Stimulated activated naive CD8-positive, alpha-beta T cell treated with anti-CD3 and anti-CD28 coated beads, Interleukin-15, Interleukin-2, amounts not matched to agents 100 U/mL and 50 U/mL, for 24 hours (primary cell): ENCODE measurements at places on chromosomes 4 and X.
A peak's percentile ranks its signal among the peaks of the same experiment; 100 is the strongest.

GRCh38 chrX:49232525-49232924, 615 bp downstream of the CACNA1F start:
- no peak for DNase-seq

GRCh38 chr4:41134581-41134980, 79.8 kb downstream of the APBB2 start:
- no peak for DNase-seq

- no peak for DNase-seq
Measured at GRCh38 chr4:173253561-173253960, 80.6 kb downstream of the HMGB2 start.

GRCh38 chr4:165204462-165204830, 2.9 kb upstream of the KLHL2 start:
- DNase-seq: peak; percentile 21

GRCh38 chr4:141435446-141436225, 200.7 kb upstream of the IL15 start:
- DNase-seq: no peak

GRCh38 chrX:10620121-10620699, at the start of gene MID1:
Gene MID1, minus strand, starts transcription at chrX:10620585. Its CDS starts 53,038 bp downstream, at chrX:10567547.
- DNase-seq: peak; percentile 3

DNA sequence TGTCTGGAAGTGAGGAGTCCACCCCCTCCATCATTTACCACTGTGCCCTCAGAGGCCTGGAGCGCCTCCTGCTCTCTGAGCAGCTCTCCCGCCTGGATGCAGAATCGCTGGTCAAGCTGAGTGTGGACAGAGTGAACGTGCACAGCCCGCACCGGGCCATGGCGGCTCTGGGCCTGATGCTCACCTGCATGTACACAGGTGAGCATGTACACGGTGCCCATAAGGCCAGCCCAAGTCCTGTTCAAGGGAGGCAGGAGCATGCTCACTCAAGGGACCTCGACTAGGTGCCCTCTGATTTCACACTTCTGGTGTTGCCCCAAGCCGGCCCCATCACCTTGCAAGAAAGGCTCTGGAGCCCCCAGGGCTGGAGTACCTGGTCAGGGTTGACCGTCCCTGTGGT, 13.4 kb upstream of the MSANTD1 start:
- DNase-seq: no peak

- no peak for DNase-seq
Measured at GRCh38 chr4:7924163-7924562, 15.5 kb downstream of the AFAP1 start.

GRCh38 chr4:65724973-65725372, 54.7 kb upstream of the EPHA5 start:
- no peak for DNase-seq

DNA sequence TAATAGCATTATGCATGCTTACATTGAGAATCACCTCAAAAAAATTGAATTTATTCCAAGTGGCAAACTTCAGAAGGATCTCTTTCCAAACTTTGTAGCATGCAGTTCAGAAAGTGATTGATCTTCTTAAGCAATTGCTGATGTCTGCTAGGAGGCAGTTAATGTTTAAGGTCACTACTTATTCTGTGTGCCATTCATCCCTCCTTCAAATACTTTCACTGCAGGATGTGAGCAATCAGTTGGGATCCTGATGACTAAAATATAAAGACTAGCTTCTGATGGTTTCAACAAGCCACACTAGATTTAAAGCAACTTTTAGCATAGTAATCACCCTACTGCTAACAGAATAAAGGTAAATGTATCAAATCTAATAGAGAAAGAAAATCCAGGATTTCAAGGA, 414.1 kb downstream of the ADGRL3 start:
- DNase-seq: no peak

- DNase-seq: no peak
Measured at GRCh38 chrX:121103381-121103780, 56.0 kb downstream of the GLUD2 start.

DNA sequence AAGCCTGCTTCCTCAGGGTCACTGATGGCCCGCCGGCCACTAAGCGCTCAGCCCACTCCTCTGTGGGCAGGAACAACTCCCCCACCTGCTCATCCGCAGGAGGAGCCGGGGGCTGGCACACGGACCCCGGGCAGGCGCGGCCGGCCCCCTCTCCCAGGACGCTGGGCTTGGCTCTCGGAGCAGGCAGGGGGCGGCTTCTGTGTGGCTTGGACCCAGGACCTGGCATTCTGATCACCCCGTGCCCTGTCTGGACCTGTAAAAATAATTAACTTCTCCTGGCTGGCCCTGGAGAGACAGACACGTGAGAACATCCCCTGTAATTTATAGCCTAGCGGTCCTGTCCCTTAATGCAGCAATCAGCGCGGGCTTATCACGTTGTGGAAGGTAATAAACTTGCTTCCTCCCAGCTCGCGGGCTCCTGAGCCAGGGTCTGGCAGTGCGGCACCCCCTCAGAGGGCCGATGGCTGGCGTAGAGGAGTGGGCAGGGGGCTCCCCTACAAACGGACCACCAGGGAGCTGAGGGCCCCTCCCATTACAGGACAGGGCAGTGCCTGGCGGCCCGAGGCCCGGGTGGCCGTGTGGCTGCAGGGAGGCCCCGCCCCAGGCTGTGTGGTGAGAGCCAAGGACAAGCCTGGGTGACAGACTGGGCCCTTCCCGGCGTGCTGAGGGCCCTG, 84.5 kb upstream of the NKX1-1 start:
- no peak for DNase-seq

DNA sequence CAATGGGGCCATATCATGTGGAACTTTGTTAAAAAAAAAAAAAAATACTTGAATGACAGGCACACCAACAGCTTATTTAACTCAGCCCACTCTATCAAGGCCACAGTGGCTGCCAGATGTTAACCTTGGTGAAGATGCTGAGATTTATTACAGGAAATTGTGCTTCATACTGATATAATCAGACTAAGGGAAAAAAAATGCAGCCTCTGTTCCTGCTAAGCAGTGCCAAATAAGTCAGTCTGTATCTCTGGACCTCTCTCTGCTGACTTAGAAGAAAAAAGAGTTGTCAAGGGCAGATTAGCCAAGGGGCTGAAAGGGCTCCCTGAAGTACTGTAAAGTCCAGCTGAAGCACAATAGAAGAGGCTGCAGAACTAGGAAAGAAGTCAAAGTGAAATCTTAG, 677.7 kb upstream of the HTR2C start:
- no peak for DNase-seq

DNA sequence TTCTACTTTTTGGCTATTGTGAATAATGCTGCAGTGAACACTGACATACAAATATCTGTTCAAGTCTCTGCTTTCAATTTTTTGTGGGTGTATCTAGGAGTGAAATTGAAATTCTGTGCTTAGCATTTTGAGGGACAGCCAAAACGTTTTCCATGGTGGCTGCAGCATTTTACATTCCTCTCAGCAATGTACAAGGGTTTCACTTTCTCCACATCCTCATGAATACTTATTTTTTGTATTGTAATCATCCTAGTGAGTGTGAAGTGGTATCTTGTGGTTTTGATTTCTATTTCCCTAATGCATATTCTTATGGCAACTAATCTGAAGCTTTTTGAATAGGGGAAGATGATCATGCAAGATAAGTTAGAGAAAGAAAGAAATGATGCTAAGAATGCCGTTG, 40.3 kb downstream of the HSPA4L start:
- DNase-seq: no peak

GRCh38 chr4:148445071-148445859, 3.1 kb upstream of the NR3C2 start:
- peak; percentile 69 for DNase-seq

DNA sequence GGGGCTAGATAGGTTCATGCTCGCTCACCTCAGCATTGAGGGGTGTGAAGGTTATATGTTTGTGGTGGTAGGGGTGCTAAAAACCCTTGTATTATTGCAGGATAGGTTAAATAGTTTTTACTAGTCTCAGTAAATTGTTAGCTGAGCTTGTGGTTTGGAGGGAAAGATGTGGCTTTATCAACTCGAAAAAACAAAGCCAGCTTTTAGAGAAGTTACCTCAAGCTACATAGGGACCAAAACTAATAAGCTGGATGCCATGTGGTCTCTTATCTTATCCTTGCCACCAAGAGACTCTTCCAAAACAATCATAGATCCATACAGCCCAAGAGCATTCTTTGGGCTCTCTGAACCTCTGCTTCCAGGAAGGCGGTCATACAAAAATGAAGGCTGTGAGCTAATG, 29.2 kb downstream of the MSN start:
- DNase-seq: no peak

DNA sequence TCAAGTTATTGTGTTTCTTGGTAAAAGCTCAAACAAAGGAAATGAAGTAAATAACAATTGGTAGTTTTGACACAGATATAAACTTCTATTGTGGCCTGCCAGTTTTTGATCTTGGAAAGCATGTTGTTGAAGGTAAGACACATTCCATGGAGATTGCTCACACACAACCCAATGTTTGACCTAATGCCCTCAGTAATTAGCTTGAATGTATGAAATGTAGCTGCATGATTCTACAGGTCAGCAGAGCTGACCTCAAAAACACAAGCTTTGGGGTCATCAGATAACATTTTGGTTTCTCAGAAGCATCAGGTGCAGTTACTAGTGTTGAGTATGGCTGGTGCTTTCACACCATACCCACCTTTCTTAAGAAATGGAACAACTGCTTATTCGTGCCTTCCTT, 16.5 kb downstream of the GPR173 start:
- DNase-seq: no peak

GRCh38 chr4:183483997-183484396, 20.9 kb upstream of the ING2 start:
- DNase-seq: no peak

DNA sequence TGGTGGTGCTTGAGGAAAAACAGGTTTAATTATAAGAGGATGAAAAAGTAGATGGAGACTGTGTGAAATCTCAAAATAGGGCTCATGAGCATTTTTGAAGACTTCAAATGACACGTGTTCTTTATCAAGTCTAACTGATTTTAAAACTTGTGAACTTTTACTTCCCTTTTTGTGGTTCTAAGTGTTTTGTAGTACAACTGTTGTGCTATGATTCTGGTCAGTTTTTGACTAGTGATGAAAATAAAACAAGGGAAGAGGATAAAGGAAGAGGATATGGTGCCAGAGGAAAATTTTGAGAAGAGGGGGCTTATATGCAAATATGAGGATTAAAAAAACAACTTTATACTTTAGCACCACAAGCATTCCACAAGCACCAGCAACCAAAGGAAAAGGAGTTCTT, 644.0 kb downstream of the RPA4 start:
- DNase-seq: no peak

DNA sequence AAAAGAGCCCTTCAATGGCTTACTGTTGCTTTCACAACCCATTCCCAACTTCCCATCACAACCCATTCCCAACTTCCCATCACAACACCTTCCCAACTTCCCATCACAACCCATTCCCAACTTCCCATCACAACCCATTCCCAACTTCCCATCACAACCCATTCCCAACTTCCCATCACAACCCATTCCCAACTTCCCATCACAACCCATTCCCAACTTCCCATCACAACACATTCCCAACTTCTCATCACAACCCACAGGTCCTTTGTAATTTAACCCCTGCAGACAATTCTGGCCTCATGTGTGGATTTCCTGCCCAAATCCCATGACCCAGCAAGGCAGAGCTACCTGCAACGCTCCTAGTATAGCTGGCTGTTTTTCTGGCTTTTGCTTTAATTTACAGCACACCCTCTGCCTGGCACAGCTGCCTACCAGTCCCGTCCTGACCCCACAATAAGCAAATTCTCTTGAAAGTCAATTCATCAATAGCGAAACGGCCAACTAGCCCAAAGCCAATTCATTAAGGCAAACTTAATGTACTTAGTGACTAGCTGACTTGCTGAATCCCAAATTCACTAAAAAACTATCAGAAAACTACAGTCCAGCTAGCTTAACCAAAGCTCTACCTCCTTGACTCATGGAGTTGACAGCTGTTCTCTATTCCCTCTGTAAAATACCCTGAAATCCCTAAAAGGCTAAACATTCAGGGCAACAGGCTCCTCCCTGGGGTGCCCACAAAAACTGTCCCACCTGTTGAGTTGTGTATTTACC, 75.6 kb downstream of the AFAP1 start:
- no peak for DNase-seq
